ENCODE measurements at places on chromosomes 5 and 9.
A peak's percentile ranks its signal among the peaks of the same experiment; 100 is the strongest.

DNA sequence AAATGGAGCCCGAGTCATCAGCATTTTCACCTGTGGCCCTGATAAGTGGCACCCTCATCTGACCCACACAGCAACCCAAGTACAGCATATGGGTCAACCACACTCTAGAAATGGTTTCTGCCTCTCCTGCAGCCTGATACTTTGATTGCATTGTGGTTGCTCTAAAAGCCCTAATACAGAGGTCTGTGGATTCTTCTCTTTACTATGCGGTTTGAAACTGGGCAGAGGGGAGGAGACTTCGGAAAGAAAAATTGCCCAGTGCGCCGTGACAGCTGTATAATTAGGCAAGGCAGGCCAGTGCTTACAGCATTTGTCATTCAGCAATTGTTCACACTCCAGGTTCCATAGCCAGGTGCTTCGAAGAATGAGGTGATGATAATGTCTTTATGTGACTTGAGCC is 361.0 kb downstream of the NFIB start:
- DNase-seq: no peak

DNA sequence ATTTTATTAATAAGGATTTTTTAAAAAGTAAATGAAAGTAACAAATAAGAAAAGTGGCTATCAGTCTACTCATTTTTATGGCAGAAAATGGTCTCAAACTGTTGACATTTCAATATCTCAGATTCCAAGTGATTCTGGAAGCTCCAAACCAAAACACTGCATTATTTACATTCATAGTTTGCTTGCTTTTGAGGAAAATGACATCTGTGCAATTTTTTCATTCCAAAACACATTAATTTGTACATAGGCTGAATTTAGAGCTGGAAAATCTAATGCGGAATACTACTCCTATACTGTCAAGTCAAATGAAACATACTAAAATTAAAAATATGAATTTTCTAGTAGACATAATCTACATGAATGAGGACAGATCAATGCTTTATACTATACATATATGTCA is 1047.6 kb downstream of the CDH9 start:
- DNase-seq: no peak

DNA sequence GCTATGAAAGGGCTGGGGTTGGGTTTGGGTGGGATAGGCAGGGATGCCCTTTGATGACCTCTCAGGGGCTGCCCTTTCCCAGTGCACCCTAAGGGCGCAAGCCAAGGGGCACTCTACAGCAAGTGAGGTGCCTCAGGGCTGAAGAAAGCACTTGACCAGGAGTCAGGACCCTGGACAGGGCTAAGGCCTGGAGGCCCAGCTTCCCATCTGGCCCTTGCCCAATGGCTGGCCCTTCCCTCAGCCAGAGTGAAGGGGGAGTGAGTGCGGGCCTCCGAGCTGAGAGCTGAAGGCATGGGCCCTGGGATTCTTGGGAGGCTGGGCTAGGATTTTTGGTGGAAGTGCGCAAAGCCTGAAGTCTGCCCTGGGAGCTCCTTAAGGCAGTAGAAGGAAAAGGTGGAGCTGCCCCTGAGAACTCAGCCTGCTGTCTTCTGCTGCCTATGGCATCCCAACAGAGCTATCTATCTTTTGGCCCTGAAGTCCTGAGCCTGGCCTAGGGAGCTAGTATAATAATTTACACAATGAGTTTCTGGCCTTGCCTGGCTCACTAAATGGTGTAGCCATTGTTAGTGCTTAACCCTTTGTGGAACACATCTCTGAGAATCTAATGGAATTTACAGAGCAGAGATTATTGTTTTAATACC is 16.4 kb downstream of the JADE2 start:
- no peak for DNase-seq

- no peak for DNase-seq
These were observed 26.9 kb downstream of the GPRIN1 start for GRCh38 chr5:176583076-176583475.

DNA sequence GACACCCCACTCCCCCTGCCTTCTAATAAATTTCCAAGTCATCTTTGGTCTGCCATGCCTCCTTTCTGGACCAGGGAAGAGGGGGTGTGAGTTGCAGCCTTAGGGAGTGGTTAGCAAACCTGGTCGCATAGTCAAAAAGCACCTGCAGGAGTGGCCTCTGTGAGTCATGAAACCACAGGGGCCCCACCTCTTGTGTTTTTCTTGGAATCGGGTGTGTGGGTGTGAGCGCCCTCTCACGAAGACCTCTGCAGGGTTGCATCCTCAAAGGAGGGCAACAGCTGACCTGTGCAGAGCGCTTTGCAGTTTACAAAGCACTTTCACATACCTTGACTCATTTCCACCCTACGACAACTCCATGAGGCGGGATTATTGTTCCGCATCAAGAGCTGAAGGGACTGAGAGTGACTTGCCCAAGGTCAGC is 36.8 kb upstream of the TEX48 start:
- no peak for DNase-seq

DNA sequence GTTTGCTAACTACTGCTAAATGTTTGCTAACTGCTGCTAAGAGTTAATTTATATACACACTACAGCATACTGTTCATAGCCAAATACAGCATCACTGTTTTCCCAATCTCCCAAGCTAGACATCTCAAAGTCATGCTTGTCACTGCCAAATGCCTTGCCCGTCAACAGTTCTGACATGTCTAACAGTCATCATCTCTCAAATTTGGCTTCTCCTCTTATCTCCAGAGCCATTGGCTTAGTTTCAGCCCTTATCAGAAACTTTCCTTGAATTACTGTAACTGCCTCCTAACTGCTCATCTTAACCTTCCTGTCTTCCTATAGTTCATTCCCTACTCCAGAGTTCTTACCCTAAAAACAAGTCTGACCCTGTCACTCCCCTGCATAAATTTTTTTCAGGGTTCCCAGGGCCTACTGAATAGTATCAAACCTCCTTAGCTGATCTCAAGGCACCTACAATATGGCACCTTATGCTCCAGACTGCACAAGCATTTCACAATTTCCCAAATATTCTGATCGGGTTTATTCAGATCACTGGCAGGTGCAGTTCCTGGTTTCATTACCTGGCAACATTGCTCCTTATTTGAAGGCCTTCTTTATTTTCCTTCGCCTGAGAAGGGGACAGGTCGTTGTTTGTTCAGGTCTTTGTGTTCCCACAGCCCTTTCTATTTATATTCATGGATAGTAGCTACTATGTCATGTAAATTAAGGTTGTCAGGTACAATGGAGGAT is 55.9 kb upstream of the ANKRD55 start:
- DNase-seq: no peak

DNA sequence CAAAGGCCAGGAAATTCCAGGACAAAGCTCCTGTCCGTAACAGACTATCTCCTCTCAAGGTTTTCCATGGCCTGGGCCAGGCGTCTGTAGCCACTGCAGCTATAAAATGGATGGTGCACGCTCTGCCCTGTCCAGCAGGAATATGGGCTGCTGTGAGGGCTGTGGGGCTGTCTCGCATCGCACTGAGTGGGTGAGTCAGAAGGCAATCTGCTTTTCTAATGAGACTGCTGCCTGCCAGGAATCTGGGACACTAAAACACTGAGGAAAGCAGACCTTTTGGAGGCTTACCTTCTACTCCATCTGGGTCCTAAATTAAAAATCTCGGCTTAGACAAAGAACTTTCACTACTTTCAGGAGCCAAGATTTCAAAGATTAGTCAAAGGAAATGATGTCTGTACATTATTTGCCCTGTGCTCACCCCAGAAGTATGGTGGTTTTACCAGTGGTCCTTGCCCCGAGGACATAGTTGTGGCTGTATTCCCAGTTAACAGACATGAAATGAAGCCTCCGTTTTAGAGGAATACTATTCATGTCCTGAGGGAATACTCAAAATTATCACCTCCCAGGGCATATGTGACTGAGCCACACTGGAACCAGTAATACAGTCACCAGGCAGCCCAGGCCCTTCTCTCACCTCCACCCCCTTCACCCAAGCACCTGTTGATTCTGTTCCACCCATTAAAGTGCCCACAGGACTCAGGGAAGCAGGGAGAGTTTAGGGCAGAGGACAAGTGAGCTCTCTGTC is 56.4 kb downstream of the PFDN1 start:
- DNase-seq: peak; percentile 50

DNA sequence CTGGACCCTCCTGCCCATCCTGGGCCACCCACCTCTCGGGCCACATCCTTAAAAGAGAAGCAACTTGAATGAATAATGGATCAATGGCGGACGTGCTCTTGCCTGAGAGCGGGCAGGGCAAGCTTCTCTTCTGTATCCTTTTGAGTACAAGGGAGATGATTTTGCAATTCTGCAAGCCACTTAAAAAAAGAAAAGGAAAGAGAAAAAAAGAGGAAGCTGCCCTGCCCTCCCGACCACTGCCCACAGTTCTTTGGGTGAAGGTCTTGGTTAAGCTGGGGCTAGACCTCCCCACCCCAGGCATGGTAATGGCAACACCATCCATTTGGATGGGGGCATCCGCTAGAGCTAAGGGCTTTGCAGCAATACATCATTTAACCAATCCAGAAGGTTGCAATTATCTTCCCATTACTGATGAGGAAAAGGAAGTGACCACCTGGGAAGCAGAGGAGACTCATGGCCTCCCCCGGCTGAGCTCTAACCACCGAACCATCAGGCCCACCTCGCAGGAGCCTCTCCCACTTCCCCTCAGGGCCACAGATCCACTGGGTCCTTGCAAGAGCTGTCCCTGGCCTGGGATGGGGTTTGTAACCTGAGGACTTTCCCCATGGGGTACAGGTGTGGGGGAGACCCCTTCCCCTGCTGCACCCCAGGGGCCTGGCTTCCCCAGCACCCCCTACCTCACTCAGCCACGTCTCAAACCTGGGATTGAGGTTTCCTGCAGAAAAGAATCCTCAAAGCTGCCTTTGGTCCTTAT is 27.8 kb upstream of the LAMC3 start:
- no peak for DNase-seq

DNA sequence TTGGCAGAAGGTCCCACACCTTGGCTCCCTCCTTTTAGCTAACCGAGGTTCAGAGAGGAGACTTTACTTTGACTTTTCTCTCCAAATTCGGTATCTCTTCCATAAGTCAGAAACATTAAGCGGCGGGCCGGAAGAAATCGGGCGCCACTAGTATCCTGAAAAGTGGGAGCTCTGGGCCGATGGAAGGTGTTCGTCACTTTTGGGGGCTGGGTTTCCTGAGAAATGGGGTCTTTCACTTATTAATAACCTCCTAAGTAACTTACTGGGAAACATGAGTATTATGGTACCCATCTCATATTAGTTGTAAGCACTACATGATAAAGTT is 716 bp downstream of the STX17 start:
- no peak for DNase-seq

DNA sequence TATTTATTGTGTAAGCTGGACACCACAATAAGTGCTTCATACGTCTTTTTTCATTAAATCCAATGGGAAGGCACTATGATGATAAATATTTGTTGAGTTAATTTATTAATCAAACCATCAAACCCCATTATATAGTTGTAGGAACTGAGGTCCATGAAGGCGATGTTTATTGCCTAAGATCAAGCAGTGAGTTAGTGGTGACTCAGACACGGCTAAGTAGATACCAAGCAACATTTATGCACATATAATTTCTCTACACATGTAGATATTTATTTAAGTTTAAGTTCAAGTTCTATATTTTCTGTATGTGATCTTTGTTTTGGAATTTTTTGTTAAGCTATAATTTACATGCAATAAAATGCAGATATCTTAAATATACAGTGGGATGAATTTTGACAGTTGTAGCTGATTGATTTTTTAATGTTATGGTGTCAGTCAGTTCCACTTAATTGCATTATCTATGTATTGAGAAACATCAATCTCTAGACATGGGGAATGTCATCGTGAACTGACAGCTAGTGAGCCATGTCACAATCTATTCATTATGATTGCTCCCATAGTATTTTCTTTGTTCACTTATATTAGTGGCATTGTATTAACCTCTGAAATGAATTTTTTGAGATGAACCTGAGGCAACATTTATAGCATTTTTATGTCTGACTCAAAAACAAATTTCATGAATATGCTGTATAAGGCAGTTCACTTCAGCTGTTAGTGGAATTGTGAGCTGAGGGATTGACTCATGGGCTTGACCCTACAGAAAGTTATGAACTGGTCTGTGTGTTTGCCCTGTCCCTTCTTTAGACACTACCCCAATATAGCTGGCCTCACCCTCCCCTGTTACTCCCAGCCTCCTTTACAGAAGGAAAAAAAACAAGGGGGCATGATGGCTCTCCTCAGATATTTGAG is 11.9 kb upstream of the GARNL3 start:
- no peak for DNase-seq

- no peak for DNase-seq
These were observed 48.9 kb downstream of the PRR16 start for GRCh38 chr5:120512791-120513650.

- DNase-seq: peak; percentile 34
These were observed 40.3 kb upstream of the TNFAIP8 start for GRCh38 chr5:119315516-119315949.

DNA sequence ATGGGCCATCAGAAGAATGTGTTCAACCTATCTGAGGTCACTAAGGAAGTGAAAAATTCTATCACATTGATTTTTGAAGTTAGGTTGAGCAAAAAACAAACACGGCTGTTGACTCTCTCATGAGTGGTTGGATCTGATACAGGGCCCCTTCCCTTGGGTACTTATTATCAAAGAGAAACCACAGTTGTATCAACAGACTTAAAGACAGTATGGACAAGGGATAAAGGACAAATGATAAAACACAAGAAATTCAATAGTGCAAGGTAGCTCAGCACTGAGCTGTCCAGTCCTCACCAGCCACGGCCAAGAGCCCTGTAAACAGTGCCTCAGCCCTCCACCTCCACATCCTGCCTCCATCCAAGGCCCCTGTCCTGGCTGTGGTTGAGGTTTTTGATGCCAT is 86.9 kb downstream of the UBE2QL1 start:
- no peak for DNase-seq

DNA sequence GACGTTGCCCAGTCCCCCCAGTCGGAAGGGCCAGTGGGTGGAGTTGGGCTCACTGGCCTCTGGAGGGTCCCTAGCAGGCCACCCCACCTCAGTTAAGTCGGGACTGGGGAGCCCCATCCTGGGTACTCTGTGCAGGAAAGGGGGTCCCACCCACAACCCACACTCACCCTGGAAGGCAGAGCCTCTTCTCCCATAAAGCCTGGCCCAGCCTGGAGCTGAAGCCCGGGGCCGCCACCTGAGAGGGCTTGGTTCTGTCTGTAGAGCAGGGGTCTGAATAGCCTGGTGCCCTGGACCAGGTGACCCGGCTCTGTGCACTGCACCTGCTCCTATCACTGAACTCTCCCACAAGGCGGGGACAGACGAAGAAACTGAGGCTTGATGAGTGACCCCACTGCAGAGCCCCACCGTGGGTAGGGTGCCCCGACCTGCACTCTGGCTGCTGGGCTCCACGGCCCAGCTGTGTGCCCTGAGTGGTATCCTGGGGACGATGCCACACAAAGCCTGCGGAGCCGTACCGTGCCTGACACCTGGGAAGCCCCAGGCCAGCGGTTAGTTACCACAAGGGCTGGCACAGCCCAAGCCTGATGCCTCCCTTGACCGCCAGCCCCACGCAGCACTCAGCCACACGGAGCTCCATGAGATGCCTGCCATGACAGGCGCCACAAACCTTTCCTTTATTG is 7.3 kb downstream of the PTGES2 start:
- no peak for DNase-seq

DNA sequence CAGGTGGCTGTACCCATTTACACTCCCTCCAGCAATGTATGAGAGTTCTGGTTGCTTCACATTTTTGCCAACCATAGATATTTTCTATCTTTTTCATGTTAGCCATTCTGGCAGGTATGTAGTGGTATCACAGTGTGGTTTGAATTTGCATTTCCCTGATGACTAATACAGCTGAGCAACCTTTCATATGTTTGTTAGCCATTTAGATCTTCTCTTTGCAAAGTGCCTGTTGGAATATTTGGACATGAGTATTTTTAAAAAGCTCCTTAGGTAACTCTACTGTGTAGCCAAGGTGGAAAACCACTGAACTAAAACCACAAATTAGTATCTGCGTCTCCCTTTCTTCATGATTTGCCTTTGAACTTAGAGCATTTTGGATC is 31.9 kb downstream of the IRF1 start:
- DNase-seq: peak; percentile 22

Data from fibroblast of gingiva (primary cell).